Karpas-422 (cell line): ENCODE measurements at places on chromosomes 2 and 18.

- DNase-seq = no peak
Observed at GRCh38 chr18:24083550-24083949, 55.3 kb upstream of the CABYR start.

DNA sequence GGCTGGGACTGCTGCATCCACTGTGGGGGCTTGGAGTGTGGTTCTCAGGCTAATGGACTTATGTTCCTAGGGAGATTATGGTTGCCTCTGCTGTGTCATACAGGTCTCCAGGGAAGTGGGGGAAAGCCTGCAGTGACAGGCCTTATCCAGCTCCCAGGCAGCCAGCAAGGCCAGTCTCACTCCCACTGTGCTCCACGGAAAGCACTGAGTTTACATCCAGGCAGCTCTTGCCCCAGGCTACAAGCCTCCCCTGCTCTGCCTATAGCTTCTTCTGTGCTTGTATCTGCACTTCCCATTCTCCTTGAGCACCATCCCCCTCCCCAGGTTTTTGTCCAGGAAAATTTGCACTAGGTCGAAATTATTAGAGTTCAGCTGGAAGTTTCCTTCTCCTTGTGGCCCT is 231.9 kb downstream of the ZRANB3 start:
- no peak for DNase-seq

DNA sequence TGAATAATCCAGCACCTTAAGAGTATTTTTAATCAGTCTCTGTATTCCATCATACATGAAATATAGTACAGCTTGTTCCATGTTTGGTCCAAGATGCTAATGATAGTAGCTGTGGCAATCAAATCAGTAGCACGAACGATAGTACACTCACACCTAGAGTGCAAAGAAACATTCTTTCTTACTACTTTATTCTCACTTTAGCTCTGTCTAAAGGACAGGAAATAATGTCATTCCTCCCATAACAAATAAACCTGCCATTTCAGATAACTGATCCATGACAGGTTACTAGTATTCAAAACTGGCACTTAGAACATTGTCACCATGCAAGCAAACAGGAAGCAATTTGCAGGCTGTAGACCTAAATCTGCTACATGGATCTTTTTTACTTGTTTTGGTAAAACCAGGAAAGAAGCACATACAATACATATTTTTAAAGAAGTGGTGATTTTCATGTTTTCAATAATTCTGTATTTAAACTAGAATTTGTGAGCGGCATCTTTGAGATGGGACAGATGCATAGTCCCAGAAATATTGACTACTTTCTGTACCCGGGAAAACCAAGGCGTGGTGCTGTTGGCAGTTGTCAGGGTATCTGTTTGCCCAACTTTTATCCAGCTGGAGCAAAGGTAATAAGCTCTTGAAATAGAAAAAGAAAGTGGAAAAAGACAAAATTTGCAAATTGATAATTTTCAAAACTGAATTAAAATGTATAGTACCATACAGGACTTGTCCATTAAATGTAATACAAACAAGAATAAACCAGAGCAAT is 49.5 kb downstream of the IKZF2 start:
- no peak for DNase-seq

DNA sequence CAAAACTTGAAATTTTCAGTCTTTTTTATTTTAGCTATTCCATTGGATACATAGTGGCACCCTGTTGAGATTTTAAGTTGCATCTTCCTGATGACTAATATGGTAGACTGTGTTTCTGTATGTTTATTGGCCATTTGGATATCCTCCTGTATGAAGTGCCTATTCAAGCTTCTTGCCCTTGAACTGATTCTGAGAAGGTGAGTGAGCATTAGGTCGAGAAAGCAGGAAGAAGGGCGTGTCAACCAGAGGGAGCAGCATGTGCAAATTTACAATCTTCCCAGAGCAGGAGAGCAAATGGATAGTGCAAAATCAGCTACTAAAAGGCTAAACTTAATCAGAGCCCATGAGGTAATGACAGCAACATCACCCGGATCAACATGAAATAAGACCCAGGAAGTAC is 8.6 kb downstream of the INPP1 start:
- no peak for DNase-seq

GRCh38 chr18:51946946-51947345 is 393.1 kb upstream of the DCC start:
- no peak for DNase-seq

- DNase-seq = no peak
Observed at GRCh38 chr2:70767699-70768589, at the start of gene ADD2. ADD2 (minus strand) TSS chr2:70768200; CDS start chr2:70706408, 61,792 bp downstream.

DNA sequence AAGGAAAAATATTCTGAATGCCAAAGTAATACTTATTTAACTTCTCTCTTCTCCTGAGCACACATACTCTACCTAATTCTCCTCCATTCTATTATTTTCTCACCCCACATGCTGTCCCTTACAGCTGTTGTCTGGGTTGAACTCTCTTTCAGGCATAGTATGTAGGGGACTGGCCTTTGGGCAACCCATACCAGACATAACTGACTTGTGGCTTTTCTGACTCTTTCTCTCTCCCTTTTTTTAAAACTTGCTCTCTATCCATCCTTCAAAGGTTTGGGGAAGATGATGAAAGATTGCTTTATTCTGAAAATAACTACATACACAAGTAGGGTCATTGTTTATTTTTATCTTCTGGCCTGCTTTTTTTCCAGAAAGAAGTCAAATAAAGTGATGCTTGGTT is 69.9 kb upstream of the NOSTRIN start:
- DNase-seq = no peak

- no peak for DNase-seq
Observed at GRCh38 chr2:58764338-58765104, 523.4 kb upstream of the FANCL start.

DNA sequence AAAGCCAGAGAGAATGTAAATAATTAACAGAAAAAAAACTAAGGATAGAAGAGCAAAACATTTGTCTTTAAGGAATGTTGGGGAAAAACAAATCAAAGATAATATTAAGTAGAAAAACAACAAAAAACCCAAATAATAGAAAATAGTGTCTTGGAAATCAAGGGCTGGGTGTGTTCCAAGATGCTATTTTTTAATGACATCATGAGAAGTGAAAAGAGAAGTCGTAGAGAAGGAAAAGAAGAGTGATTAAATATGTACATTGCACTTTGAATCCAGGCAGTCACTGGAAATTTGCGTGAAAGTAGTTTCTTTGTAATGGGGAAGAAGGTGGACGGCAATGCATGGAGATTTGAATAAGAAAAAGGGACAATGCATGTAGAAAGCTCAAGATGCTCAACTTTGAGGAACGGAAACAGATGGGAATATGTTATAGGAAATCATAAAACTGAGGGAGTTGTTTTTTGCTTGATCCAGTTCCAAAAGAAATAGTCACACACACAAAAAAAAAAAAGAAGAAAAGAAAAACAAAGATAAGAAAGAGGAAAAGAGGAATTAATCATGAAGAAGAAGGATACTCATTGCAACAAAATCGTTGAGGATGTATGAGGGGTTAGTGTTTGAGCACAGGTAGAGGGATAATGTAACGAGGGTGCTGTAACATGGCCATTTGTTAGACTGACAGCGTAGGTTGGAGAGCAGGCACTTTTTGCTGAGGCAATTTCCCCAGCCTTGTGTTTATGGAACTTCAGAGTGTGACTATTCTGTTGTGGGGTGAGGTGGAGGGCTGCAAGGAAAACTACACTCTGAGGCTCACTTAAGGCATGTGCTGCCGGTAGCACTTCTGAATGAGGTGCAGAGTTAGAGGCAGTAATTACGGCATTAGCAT is 184.1 kb downstream of the CALCRL start:
- DNase-seq = no peak

DNA sequence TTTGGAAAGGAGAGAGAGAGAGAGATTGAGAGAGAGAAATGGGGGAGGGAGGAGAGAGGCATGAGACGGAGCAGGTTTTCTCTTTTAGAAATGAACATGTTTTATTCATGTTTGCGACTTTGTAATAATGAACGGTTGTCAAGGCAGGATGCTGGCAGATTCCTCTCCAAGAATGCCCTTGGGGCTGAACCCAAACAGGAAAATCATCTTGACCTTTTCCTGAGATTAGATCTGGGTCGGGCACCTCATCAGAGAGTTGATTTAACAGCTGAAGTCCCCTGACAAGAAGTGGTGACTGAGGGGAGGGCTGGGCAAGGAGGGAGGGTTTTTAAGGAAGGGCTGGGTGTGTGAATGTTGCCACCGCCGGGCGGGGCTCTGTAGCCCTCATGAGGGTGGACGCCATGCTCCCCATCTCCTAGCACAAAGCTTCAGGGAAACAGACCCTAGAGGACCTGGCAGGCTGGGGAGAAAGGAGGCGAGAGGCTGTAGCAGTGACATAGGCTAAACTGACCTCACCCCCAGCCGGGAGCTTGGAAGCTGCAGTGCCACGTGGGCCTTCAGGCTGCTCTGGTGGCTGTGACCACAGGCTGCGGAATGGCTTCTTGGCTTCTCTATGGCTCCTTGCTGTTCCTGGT is 60.0 kb downstream of the LIPG start:
- no peak for DNase-seq

DNA sequence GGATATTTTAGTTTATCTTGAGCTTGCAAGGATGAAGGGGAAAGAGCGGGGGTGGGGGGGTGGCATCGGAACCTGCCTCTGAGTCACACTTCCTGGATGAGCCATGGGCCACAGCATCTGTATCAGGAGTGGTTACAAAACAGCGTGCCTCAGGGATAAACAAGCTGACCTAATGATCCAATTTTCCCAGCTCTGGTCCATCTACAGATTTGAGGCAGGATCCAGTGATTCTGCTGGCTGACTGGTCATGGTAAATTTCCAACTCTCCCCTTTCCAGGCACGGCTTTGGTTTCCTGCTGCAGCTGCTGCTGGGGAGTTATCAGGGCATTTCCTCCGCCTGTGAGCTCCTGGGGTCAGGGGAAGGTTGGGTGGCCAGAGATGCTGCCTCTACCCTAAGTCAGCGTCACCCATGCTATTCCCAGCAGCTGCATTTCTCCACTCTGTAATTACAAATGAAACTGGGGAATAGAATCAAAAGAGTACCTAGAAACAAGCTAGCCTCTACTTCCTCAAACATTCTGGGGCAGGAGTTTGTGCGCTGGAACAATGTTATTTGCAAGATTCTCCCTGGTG is 4.7 kb upstream of the HPCAL1 start:
- no peak for DNase-seq

- no peak for DNase-seq
Observed at GRCh38 chr2:64998658-64999061, 9.5 kb downstream of the SLC1A4 start.

DNA sequence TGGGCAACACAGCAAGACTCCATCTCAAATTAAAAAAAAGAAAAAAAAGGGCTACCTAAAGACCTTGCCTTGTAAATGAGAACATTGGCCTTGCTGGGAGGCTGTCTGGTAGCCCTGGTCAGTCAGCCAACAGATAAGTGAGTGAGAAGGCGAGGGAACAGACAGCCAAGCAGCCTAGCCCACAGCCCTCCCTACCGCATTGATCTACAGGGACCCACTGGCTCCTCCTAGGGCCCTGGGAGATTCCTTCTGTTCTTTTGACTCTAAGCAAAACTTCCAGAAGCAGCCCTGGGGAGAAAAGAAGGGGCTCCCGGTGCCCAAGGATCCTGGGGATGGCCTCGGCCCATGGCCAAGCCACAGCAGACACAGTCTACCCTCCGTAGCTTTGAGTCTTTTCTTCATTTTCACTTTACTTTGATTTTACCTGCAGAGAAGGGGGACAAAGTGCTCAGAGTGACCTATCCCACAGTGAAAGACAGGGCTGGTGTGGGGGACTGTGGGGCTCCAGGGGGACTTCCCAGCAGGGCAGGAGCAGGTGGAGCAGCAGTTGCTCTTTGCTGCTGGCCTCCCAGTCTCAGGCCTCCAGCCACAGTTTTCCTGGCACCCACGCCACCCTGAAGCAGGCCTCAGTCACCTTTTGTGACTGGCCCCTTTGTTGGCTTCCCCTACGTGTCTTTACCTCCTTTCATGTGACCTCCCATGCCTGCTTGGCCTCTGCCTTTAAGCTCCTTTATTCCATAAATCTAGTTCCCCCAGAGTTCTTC is 5.1 kb downstream of the CEP68 start:
- no peak for DNase-seq

- DNase-seq = no peak
Observed at GRCh38 chr2:71505086-71505769, 51.9 kb downstream of the DYSF start.

GRCh38 chr2:149036507-149037293 is 1.8 kb upstream of the LYPD6B start:
- DNase-seq = no peak

DNA sequence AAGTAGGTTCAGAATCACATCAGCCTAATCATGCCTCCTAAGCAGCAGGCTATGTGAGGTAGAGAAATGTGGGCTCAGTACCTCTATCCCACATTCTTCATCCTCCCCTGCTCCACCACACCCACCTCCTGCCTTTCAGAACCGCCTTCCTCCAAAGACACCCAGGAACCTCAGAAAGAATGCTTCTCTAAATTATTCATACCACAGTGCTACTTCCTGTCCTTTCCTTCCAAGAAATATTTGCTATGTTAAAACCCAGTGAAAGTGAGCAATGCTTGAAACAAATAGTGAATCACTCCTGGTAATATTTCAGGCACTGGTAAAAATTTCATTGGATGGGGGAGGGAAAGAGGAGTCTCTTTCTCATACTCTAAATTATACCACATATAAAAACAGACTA is 24.0 kb upstream of the CREB1 start:
- no peak for DNase-seq

GRCh38 chr2:148653437-148653836 is 8.9 kb downstream of the EPC2 start:
- DNase-seq = no peak

GRCh38 chr18:76521417-76522121 is 26.5 kb upstream of the ZNF516 start:
- no peak for DNase-seq

DNA sequence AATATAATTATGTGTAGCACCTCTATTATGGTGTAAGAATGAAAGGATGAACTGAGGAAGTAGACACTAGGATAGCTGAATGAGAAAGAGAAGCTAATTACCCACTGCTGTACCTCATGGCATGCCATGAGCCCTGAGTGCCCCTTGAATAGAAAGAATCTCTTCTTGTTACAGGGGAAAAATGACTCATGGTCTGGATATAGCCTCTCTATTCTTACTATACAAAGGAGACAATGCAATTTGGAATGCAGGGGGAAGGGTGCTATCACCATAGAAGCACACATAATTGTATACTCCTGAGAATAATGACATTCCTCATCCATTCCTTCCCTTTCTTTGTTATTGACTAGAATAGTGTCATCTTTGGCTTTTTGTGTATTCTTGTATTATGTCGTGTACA is 385.2 kb downstream of the CDH7 start:
- DNase-seq = no peak

GRCh38 chr2:26652361-26653041 is 11.3 kb upstream of the CIB4 start:
- no peak for DNase-seq

DNA sequence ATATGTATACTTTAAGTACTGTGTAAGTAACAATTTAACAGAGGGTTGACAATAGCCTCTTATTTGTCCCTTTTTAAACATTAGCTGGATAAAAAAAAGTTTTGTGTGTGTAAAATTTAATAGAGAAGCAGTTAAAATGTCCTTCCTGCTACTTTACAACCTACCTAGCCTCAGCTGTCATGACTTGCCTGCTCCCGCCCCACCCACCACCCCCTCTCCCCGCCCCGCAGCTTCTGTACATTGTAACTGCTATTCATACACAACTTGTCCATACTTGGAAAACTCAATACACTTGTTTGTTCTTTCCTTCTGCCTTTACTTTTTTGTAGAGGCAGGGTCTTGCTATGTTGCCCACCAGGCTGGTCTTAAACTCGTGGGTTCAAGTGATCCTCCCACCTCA is 19.5 kb downstream of the RELCH start:
- no peak for DNase-seq
